ENCODE measurements at places on chromosomes 6 and 20.

DNA sequence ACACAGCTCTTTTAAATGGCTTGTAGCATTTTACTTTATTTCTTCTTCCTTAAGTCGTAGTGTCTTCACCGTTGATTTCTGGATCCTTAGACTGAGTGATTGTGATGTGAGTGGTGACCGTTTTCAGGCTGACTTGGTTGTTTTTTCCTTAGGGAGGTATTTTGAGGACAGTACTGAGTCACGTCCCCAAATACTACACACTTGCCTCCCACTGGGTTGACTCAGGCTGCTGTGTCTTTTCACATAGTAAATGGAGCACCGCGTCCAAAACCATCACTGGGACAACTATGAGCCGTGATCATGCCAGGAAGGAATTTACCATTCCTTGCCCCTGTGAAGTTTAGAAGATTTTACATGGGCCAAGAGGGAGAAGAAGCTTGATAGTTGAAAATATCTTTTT, 174.1 kb downstream of the FARS2 start:
- no peak for DNase-seq

- no peak for DNase-seq
Observed at GRCh38 chr6:92541448-92542060, 877.8 kb downstream of the EPHA7 start.

DNA sequence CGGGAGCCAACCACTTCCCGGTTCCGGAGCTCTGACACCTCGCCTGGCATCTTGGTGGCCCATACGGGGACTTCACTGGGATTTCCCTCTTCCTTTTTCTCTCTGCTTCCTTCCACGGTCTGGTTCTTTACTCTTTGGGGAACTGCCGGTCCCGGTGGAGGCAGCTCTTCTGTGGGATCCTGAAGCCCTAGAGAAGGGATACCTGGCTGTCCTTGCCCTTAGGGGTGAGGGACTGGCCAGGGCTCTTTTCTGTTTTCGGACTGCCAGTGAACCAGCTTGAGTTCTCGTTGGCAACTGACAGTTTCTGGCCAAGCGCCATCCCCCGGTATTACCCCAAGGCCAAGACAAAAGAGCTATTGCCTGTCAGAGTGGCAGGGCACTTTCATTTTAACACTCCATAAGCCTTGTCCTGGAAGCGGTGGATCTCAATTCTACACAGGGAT, 880 bp upstream of the CPXM1 start:
- no peak for DNase-seq

DNA sequence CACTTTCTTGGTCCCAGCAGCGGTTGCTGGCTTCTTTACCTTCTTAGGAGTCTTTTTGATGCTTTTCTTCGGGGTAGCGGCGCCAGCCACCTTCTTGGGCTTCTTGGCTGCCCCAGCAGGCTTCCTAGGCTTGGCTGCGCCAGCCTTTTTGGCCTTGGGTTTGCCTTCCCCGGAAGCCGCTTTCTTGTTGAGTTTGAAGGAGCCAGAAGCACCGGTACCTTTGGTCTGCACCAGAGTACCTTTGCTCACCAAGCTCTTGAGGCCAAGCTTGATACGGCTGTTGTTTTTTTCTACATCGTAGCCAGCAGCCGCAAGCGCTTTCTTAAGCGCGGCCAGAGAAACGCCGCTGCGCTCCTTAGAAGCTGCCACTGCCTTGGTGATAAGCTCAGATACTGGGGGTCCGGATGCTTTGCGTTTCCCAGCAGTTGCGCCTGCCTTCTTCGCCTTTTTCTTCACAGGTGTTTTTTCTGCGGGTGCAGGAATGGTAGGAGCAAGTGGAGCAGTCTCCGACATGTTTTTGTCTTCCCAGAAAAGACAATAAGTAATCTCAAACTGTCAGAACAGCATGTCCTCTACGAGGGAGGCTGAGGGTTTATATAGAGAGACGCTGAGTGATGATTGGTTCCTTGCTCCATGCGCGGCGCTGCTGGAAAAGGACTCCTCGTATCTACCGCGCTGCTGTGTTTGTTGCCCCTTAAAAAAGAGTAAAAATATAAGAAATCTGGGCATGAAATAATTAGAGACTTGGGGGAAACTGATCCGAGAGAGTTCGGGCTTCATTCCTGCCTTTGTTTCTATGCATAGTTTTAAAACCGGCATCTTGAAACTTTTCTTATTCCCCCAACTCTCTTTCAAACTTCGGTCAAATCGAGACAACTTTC, 130.3 kb upstream of the BTN3A2 start:
- no peak for DNase-seq

- no peak for DNase-seq
Observed at GRCh38 chr6:53440336-53440945, 91.7 kb upstream of the ELOVL5 start.

DNA sequence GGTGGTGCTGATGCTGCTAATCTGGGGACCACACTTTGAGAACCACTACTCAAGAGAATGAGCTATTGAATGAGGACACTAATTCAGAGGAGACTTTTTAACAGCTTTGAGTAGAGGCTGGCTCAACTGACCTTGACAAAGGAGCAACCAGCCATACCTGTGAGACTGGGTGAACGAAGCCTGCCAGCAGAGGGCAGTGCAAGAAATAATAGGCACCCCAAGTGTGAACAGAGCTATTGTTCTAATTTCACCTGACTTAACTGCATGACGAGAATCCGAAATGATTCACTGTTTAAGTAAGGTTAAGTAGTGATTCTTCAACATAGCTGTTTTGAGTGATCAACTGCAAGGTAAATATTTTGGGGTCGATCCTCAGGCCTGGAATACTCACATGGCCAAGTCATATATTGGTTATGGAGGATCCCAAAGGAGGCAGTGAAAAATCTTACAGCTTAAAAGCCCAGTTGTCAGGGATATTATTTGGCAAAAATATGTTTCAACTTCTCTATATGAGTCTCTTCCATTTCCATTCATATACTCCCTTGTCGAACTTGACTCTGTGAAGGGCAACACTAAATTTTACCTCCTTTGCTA, 550.5 kb upstream of the MARCKS start:
- no peak for DNase-seq

All from hypothalamus (tissue), 51 donors.